Dermis blood vessel endothelial cell (primary cell): ENCODE measurements at places on chromosomes 1 and 21.

DNA sequence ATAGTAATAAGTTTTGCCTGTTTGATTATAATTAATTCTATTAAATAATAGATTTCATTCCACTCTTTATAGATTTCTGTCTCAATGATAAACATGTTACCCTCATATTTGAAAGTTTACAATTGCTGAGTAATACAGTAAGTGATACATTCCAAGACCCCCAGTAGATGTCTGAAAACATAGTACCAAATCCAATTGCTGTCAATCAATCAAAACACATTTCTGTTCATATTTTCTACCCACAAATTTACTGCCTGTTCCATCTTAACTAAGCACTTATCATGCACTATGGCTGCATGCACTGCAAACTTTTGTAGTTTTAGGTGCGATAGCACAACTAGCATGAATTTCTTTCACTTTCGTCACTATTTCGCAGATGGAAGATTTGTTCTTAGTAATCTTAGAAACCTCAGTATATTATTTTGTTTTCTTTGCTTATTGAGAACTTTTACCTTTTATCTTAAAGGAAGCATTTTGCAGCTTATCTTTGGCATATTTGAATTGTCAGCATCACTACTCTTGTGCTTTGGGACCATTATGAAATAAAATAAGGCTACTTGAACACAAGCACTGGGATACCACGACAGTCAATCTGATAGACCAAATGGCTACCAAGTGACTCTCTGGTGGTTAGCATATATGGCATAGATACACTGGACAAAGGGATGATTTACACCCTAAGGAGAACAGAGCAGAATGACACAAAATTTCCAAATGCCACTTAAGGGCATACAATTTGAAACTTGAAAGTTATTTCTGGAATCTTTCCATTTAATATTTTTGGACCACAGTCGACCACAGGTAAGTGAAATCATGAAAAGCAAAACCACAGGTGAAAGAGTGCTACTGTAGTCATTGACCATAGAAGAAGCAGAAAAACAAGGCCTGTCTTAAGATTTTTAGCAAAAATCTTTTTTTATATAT, 67.6 kb downstream of the RGS13 start:
- DNase-seq, result no peak

GRCh38 chr1:46735708-46736324, 16.9 kb upstream of the EFCAB14 start:
- peak; percentile 82 for DNase-seq

DNA sequence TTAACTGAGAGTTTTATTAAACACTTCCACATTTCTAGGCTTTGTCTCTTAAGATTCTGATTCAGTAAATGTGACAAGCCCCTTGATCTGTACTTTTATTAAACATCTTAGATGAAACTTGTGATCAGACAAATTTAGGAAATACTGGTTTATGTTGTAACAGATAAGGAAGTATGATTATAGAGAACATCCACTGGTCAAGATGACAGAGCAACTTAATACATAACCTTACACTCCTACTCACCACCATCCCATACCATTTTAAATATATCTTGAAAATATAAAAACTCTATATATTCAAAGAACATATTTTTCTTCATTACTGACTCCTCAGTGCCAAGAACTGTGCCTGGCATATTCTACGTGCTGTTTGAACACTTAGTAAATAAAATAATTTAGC, 217.5 kb downstream of the LRRC40 start:
- no peak for DNase-seq

DNA sequence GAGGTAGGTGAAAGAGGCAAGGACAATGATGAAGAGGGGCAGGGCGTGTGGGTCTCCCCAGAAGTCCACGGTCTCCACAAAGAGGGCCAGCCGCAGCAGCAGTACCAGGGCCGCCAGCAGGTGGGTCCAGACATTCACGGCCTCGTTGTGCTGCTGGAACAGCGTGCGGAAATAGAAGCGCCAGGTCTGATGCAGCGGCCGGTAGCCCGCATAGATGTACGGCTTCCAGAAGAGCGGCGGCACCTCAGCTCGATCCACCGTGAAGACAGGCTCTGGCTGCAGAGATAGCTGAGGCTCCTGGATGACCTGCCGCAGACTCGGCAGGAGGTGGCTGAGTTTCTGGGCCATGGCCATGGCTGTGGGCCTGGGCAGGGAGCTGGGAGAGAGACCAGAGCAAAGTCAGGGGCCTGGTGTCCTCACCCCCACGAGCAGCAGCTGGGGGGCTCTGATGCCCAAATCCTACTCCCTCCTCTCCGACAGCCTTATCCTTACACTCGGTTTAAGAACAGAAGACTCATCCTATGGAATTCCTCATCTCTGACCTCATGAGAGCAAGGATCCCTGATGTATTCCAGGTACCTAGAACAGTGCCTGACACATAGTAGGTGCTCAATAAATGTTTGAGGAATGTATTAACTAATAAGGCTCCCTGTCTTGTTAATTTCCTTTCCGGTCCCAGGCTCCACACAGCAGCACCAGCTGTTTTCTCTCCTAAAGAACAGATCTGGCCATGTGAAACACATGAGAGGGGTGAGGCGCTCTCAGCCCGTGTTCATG, 4.4 kb upstream of the AUNIP start:
- no peak for DNase-seq

DNA sequence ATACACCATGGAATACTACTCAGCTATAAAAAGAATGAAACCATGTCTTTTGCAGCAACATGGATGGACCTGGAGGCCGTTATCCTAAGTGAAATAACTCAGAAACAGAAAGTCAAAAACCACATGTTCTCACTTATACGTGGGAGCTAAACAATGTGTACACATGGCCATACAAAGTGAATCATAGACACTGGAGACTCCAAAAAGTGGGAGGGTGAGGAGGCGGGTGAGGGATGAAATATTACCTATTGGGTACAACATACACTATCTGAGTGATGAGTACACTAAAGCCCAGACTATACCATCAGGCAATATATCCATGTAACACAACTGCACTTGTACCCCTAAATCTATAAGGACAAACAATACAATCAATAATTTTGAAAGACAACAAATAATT, 39.5 kb upstream of the FAM20B start:
- DNase-seq, result no peak

GRCh38 chr1:158163000-158163947, 17.4 kb upstream of the CD1D start:
- DNase-seq, result no peak

- DNase-seq, result no peak
Observed at GRCh38 chr1:220828950-220829586, 42.4 kb downstream of the MTARC1 start.

DNA sequence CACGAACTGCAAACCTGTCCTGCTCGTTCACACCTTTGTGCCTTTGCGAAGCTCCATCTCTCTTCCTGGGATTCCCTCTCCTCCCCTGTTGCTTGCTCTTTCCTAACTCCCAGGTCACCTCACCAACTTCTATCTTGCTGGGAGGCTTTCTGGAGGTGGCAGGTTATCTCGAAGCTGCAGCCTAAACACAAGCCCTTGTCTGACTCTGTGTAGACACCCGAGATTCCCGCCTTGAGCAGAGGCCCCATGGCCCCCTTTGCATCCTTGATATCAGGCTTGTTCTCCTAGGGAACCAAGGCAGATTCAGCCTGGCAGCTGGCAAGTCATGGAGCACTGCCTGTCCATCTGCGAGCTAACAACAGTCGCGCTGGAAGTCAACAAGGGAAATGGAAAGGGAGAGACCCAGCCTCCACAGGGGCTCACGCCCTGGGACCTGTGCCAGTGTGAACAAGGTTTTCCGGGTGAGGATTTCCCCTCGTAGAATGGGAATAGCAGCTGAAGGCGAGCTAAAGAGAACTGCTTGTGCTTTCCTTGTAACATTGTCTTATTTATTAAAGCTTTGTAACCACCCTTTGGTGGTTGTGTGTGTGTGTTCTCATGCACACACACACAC, 109.5 kb upstream of the JUN start:
- peak; percentile 94 for DNase-seq

- DNase-seq, result no peak
Observed at GRCh38 chr1:93765099-93765498, 83.5 kb upstream of the BCAR3 start.

- DNase-seq, result no peak
Observed at GRCh38 chr1:246039584-246039983, 467.5 kb downstream of the SMYD3 start.

GRCh38 chr21:34131586-34131985, 58.2 kb downstream of the MRPS6 start:
- DNase-seq, result no peak

- no peak for DNase-seq
Observed at GRCh38 chr1:212589446-212589845, 19.1 kb upstream of the ATF3 start.

GRCh38 chr1:84997667-84998600, 1.0 kb upstream of the MCOLN2 start:
- peak; percentile 4 for DNase-seq

DNA sequence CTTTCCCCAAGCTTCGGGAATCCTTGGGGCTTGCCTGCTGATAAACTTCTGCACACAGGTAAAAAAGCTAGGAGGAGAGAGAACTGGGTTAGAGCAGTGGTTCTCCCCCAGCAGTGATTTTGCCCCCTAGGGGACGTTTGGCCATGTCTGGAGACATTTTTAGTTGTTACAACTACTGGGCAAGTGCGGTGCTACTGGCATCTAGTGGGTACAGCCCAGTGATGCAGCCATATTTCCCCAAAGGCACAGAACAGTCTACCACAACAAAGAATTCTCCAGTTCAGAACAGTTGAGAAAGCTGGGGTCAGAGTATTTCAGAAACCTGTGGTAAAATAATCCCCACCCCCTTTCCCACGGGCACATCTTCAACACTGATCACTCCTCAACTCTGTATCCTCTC, 41.3 kb downstream of the LRRC71 start:
- DNase-seq, result peak; percentile 23

DNA sequence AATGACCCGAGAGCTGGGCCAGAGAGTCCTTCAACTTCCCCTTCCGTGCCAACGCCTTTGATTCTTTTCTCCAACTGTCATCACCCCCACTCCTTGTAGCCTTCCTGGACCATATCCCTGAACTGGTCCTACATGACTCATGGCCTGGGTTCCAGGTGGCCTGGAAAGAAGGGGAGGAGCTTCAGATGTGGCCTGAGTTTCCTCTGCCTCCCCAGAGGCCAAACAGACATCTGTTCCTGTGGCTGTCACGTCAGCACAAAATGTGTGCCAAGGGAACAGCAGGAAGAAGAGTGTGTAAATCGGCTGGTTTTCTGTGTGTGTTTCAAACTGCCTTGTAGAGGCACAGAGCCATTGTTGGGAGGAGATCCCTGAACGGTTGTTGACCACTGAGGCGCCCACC, 24.9 kb upstream of the KIRREL1 start:
- peak; percentile 71 for DNase-seq

GRCh38 chr1:170044187-170044586, 30.3 kb downstream of the KIFAP3 start:
- no peak for DNase-seq

GRCh38 chr1:207659545-207660153, 14.7 kb downstream of the CR1L start:
- no peak for DNase-seq

DNA sequence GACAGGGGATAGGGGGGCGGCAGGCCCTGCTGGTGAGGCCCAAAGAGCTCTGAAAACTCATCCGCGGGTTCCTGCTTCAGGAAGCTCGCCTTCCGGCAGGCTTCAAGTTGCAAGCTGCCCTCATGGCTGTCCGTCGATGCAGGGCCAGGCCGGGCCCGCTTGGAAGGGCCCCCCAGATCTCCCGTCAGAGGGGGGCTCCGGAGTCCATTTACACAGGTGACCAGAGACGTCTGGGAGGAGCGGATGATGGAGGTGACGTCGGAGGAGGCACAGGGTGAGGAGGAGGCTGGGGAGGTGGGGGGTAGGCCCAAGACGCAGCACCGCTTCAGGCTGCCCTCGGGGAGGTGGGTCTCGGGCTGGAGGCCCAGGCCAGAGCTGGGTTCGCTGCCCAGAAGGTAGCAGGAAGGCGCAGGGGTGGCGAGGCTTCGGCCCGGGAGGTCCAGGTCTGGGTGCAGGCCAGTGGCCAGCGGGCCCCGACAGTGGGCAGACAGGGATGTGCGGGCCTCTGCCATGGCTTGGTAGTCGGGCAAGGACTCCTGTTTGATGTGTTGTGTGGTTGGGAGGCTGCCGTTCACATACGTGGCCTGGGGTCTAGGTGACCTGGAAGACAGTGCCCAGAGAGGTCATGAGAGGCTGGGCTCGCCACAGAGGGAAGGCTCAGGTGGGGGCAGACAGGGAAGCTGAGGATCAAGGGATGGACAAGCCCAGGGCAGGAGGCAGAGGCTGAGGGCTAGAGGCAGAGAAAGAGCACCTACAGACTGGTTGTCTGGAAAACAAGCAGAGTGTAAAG, 135.4 kb downstream of the DMRTB1 start:
- no peak for DNase-seq

DNA sequence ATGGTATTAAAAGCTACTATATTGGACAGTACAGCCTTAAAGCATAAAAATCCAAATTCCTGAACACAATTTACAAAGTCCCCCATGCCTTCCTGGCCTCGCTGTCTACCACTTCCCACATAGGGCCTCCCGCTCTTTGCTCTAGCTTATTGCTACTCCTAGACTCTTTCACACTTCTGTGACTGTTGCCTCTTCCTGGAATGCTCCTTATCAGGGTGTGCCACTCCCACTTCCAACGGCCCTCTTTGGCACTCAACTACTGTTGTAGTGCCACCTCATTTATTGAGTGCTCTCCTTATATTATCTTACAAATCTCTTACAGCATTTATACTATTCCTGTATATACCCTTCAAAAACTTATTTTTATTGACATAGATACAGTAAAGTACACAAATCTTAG, 4.8 kb downstream of the SARS1 start:
- DNase-seq, result no peak

- DNase-seq, result no peak
Observed at GRCh38 chr1:166903232-166903631, 27.2 kb upstream of the TADA1 start.

GRCh38 chr1:15757016-15757543, 1.5 kb upstream of the FBLIM1 start:
- DNase-seq, result no peak

GRCh38 chr1:55322842-55323241, 107.7 kb upstream of the USP24 start:
- no peak for DNase-seq

DNA sequence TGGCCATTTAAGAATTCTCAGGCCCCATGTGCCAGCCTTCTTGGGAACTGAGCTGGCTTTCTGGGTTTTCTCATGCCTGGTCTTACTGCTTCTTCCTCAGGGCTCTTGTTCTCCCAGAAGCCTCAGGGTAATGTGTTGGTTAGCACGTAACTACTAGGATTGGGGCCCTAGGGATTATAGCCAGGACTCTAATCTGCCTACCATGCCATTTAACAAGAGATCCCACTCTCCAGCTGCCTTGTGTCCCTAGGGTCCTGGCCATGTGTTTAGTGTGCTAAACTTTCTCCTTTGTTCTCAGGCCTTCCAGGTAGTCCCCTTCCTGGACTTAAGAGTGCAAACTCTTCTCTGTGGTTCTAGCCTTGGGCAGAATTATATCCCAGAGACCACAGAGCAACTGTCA, 2.2 kb upstream of the SH3BGRL3 start:
- DNase-seq, result no peak

- DNase-seq, result no peak
Observed at GRCh38 chr1:231324660-231325059, 13.0 kb downstream of the EXOC8 start.

DNA sequence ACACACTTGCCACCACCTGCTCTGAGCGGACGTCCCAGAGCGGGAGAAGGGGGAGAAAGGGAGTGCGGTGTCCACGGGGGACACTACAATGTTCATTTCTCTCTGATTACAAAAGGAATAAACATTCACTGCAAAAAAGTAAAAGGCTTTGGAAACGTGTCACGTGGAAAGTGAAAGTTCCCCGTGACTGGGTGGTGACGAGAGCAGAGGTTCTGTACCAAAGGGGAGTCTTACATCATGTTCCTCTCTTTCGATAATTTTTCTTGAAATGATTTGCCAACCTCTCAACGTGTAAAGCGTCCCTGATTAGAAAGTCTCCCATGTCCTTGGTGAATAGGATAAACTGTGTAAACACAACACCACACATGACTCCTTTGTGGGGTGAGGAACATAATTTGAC, 22.0 kb upstream of the PRDM15 start:
- no peak for DNase-seq
